ENCODE measurements at places on chromosomes 2 and 18.

DNA sequence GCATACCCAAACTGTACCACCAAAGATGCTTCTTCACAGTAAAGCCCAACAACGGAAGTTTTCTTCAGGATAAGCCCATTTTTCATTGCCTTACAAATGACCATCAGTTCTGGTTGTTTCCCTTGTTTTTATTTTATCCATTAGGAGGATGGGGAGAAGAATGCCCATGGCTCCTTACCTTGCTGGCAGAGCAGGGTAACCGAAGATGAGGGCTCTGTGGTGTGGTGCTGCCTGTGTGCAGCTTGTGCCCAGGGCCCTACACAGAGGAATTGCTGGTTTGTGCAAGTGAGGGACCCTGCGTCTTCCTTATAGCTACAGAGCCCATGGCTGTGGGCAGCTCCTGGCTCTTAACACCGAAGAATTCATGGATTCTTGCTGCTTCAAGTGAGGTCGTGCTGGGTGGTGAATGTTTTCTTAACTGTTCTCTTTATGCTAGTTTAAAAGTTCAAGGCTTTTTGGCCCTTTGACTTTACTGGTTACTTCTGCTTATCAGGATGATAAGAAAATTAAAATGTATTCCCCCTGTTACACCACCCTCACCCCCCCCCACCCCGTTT is 110.6 kb downstream of the MAP4K4 start:
- no peak for DNase-seq

- DNase-seq: no peak
Observed at GRCh38 chr2:149629026-149629425, 41.5 kb upstream of the MMADHC start.

GRCh38 chr2:218063896-218064295 is 5.2 kb upstream of the RUFY4 start:
- DNase-seq: no peak

DNA sequence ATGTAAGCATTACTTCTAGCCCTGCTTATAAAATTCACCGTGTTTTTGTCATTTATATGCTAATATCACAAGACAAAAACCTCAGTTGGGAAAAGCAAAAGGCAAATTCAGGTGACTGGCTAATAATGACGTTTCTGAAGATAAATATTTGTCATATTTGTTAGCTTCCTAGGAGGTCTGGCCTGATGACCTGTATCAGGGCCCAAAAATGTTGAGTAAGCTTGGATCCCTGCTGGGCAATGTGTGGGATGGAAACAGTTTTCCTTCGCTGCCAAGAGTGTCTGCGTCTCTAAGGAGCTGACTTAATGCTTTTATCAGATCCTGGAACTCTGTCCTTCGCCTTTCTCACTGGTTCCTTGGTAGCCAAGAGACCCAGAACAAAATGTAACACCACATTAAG is 230.1 kb upstream of the PXDN start:
- no peak for DNase-seq

GRCh38 chr2:45496869-45497268 is 114.2 kb downstream of the SRBD1 start:
- DNase-seq: no peak

GRCh38 chr2:84849271-84849952 is 31.5 kb downstream of the TRABD2A start:
- DNase-seq: peak; percentile 34

DNA sequence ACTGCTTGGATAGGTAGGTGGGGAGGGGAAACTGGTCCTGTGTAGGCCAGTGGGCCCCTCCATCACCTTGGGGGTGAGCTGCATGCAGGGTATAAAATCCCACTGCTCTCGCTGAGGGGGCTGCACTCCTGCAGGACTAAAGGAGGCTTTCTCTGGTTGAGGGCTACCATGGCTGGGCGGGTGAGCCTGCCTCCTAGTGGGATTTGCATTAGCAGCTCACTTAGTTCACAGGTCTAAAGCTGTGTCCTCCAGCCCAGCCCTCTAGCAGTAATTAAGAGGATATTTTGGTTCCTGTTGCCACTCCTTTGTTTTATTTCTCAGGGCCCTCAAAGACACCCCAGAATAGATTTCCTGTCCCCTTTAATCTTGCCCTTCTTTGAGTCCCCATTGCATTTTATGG is 24.6 kb downstream of the TMEM127 start:
- DNase-seq: no peak

DNA sequence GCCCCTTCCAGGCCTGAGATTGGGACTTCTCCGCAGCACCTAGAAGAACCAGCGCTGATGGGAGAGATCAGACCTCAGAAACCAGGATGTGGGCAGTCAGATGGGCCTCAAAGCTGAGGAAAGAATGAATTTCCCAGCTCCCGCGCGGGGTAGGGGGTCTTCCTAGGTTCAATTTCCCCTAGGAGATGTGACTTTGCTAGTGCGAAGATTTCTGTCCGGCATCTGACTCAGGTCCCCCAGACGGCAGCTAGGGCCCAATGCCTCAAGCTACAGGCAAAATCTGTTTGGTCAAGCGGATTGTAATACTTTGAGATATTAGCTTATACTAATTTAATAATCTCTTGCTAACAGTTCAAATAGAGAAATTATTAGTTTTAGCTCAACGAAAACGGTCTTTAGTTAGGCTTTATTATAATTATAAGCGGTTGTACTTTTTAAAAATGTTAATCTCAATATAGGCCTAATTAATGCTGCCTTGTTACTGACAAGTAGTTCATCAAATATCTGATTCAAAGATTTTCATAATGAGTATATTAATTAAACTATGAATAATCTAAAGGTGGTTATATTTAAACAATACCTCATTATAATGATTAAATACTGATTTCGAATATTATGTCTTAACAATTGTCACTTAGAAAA is 5.8 kb downstream of the DLX1 start:
- no peak for DNase-seq

DNA sequence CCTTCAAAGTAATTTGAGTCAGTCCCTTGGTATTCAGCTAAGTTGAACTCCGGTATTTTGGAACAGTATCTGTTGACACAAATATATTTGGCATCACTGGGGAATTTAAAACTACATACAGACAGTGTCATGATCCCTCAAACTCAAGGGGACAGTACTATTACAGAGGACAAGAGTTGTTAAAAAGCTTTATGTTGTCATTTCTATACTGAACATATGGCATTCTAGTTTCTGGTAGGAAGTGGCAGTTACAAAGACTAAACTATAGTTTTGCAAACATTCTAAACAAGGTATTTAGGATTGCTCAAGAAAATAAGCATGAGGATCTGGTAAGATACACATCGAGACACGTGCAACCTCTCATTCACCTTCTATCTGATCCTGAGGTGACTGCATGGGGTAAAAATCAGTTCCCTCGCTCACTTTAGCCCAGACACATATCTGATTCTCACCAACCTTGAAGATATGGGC is 16.6 kb upstream of the CCNYL1 start:
- no peak for DNase-seq

GRCh38 chr2:186569897-186570296 is 20.0 kb upstream of the ITGAV start:
- no peak for DNase-seq

- no peak for DNase-seq
Observed at GRCh38 chr2:187360286-187360685, 87.8 kb downstream of the CALCRL start.

- DNase-seq: peak; percentile 75
Observed at GRCh38 chr2:44981714-44982108, 27.5 kb downstream of the SIX2 start.

- no peak for DNase-seq
Observed at GRCh38 chr2:148926981-148927401, 52.0 kb downstream of the KIF5C start.

DNA sequence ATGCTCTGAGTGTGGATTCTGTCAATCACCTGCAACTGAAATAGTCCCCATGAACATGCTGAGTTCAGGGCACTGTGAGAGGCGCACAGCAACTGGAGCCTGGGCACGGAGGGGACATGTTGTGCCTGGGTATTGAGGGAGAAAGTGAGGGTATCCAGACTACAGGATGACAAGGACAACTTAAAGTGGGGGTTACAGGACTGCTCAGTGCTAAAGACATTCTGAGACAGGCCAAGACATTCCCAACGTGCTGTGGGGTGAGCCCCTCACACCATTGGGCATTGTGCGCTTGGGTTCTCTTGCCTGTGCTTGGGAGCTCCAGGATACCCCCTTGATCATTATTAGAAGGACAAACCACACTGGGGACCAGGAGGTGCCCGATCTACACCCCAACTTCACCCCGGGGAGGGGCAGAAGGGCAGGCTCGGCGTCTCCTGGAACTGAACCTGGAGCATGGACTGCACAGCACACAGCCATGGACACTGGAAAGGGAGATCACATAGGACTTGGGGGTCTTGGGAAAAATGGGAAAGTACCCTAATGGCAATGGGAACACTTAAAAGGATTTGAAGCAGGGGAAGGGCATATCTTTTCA is 72.5 kb upstream of the HDAC4 start:
- no peak for DNase-seq

DNA sequence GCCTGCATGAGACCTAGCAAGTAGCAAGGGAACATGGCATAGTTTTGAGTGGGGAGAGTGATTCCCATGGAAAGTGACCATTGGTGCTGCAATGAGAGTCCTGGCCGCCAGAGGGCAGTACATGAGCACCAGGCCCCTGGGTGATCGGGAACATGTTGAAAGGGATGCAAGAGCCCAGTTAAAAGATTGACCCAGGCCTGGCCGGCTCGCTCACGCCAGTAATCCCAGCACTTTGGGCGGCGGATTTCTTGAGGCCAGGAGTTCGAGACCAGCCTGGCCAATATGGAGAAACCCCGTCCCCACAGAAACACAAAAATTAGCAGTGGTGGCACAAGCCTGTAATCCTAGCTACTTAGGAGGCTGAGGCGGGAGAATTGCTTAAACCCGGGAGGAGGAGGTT is 22.2 kb downstream of the FAP start:
- DNase-seq: peak; percentile 7

DNA sequence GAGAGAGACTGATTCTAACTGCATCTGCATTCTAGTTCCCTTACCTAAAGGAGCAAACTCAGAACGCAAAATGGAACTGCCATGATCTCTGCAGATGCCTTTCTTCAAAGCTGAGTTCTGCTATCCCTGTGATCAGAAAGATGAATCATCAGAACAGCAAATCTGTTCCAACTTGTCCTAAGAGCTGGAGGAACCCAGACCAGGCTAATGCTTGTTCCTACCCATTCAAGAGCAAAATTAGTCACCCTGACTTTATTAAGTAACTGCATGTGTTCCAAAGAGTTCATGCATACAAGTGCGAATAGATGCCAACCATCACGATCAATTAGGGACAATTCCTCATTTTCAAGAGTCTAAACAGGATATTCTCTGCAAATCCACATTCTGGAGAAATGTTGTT is 46.5 kb downstream of the MBP start:
- no peak for DNase-seq

DNA sequence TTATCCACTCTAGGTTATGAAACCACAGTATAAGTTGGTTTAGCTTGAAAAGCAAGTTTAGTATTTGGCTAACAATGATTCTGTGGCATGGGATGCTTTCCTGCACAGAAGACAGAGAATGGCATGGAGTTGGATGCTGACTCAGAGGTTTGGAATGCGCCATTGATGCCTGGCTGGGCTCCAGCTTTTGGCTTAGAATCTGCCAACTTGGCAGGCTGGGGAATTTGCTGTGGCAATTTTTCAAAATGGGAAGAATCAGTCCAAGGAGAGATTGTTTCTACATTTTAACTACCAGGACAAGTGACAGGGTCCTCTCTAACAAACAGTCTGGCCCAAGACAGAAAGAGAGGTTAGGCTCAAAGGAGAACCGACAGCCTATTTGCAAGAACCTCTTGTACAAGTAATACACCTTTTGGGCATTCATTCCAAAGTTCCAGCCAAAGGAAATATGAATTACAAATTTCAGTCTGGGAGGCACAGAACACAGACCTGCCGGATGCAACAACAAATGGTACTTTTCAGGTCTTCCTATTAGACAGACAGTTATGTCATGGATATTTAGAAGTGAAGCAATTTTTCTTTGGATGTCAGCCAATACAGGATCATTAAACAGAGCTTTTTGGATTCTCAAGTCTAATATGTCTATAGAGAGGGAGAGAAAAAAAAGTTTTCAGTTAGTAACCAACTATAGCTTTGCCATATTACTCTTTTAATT is 1027.7 kb downstream of the TMEM182 start:
- DNase-seq: no peak

DNA sequence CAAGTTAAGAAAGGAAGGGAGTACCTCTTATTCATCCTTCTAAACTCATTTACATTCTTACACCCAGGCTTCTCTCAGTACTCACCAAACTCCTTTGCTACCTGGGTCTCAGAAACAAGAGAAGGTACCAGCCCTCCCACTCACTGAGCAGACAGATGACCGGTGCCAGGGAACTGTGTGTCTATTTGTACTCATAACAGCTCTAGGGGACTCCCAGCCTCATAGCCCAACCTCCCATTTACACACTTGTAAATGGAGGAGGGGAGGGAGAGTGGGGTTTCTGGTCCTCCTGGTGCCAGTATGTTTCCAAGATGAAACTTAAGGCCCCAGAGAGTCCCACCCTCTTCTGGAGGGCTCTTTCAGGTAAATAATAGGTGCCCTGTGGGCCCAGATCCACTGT is 42.8 kb upstream of the SIGLEC15 start:
- DNase-seq: no peak

DNA sequence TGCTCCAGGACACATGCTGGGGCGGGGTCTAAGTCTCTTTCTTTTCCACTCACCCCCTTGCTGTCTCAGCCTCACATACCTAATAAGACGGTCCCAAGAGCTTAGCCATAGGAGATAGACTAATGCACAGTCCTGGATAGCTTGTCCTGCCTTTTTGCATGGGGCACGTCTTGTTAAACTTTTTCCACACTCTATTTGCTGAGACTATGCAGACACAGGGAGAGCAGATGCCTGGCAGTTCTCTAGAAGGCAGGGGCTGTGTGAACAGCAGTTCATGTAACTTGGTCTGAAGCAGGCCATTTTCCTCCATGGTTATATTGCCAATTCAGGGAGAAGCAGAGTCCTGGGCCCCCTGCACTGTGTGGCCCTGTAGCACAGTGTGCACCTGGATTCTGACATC is 142.1 kb downstream of the SEPTIN10 start:
- DNase-seq: no peak

- DNase-seq: no peak
Observed at GRCh38 chr2:132681766-132682165, 11.8 kb upstream of the LYPD1 start.

GRCh38 chr2:72011370-72011689 is 136.3 kb downstream of the CYP26B1 start:
- no peak for DNase-seq

All from naive thymus-derived CD8-positive, alpha-beta T cell (primary cell).